ENCODE measurements at places on chromosomes 3 and 15. TPM values are rescaled to one million over a fixed set of nuclear protein-coding genes. Genes with fewer than 3 reads are reported as not detected.
A peak's percentile ranks its signal among the peaks of the same experiment; 100 is the strongest.

- no peak for DNase-seq
Observed at GRCh38 chr15:25247407-25248038, 191.3 kb downstream of the UBE3A start.

GRCh38 chr15:35874260-35874905, 328.4 kb upstream of the DPH6 start:
- no peak for DNase-seq

The IL5RA gene
- not detected for total RNA-seq

- DNase-seq = no peak
Observed at GRCh38 chr3:112085735-112086075, 484 bp upstream of the C3orf52 start.

The GPR149 gene
- total RNA-seq = not detected

The HTR3E gene
- total RNA-seq = not detected

- DNase-seq = no peak
Observed at GRCh38 chr3:138118612-138119422, 3.4 kb upstream of the DZIP1L start.

The BDH1 gene
- total RNA-seq = 13.6 TPM

- no peak for DNase-seq
Observed at GRCh38 chr15:73319460-73320245, 49.1 kb downstream of the HCN4 start.

DNA sequence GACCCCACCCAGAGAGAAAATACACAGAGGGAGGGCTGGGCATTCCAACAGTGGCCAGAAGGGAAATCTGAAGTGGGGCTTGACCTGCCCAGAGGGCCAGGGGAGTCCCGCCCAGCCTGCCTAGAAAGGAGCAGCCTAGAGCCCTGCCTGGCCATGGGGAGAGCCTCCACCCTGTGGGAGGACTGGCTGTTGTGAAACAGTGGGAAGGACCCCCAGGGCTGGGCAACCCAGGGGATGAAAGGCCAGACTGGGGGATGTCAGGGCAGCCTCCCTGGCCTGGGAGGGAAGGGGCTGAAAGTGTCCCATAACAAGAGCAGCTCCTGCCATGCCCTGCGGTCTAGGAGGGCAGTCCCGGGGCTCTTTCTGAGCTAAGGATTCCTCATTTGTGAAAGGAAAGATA, 69.0 kb downstream of the SLC12A8 start:
- no peak for DNase-seq

The CLSTN2 gene
- total RNA-seq = not detected

- DNase-seq = no peak
Observed at GRCh38 chr3:63521657-63522056, 130.8 kb upstream of the SNTN start.

DNA sequence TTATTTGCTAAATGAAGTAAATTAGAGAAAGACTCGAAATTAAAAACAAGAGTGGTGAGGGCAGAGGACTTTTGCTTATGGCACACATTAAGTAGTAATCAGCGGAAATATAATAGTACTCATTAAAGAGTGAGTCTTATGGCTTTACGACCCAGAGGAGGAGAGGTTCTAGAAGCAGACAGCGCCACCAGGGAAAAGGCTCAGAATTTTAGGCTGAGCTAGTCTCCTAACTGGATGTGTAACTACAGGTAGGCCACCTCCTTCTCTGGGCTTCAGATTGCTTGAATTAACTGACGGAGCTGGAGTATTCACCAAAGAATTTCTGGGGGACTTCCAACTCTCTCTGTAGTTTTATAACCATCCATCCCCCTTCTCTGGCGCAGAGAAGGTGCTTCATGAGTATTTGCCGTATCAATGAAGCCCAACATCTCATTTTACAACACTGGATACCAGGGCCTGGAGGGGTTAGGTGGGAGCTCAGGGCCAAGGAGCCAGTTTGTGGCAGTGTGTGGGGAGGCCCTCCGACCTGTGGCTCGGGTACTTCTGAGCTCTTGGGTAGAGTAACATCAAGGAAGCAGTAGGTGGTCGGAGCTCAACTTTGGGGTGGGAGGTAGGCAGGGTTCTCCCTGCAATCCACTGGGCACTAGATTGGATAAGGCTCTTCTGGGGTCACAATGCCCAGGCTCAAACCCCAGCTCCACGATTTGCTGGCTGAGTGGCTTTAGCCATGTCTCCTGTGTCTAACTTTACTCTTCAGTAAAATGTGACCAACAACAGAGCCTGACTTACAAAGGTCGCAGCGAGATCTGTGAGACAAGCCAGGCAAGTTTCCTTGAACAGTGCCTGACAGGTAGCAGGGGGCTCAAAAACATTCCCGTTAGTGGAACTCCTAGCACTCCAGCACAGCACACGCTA, 1.1 kb downstream of the CHCHD4 start:
- no peak for DNase-seq

The SPG11 gene
- total RNA-seq = 41.9 TPM

DNA sequence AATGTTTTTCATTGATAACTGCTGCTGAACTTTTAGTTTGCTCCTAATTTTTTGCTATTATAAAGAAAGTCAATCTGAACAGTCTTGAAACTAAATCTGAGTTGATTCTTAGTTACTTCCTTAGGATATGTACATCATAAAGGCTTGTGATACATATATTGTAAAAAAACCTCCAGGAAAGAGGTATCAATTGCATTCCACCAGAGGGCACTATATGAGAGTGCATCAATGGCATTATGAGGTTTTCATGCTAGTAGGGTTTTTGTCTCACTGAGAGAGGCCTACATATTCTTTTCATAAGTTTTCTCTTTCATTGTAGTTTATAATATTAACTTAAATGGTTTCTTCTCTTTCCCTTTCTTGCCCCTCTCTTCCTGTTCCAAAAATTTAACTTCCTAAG, 46.9 kb downstream of the PIK3R4 start:
- peak; percentile 9 for DNase-seq

DNA sequence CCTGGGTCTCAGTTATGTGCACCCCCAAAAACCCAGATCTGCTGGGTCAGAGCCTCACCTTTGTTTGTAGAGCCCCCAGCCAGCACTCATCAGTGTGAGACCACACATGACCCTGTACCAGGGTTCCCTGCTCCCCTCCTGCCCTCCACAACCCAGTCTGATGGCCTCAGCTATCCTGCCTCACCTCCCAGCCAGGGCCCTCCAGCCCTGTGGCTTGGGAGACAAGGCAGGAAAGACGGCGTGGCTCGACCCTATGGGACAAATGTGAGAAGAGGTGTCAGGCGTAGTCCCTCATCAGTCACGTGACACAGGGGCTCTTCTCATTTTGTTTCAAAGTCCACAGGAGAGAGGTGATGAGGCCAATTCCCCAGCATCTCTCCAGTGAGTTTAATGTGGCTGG, 28.3 kb upstream of the PRR23E start:
- no peak for DNase-seq

The PLA2G4D gene
- total RNA-seq = not detected

GRCh38 chr15:29815000-29815710, 7.1 kb downstream of the TJP1 start:
- DNase-seq = no peak

- DNase-seq = no peak
Observed at GRCh38 chr15:75542386-75542797, 36.7 kb downstream of the PTPN9 start.

- DNase-seq = no peak
Observed at GRCh38 chr3:22089284-22089683, 338.3 kb upstream of the ZNF385D start.

DNA sequence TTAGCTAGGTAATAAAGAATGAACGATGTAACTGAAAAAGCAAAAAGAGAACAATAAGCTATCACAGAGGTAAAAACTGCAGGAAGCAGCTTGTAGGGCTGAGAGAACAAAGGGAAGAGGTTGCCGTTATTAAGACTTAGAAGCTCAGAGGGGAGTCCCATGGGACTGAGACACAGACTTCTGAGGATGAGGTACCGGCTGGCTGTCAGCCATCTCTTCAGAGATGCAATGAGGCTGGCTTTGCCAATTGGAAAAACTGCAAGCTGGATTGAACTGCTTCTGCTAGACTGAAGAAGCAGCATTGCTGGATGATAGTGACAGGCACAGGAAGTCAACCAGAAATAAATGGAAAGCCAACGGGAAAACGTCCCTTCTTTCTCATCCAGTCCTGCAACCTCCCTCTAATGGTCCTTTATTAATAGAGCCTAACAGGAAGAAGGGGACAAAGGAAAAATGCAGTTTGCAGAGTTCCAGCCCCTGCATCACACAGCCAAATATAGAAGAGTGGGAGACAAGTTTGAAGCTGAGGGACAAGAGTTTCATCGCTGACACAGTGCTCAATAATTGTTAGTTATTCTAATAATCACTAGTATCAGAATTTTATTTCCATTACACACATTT, 21.1 kb upstream of the KLHL6 start:
- DNase-seq = no peak

DNA sequence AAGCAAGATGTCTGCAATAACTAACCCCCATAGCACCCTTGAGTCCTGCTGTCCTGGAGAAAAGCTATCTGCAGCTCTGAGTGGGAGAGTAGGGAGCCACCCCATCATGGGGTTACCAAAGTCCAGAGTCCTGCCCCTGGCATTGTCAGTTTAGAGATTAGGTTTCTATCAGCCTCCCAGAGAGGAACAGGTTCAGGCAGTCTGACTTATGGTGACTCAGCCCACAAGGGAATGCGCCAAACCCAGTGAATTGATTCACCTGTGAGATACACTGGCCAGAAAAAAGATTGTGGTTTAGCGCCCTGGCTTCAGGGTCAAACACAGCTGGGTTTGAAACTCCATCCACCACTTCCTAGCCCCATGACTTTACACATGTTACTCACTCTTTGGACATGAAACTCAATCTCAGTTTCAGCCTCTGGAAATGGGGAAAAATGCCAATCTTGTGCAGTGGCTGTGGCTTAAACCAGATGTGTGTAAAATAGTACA, 263.6 kb upstream of the HES1 start:
- DNase-seq = no peak

DNA sequence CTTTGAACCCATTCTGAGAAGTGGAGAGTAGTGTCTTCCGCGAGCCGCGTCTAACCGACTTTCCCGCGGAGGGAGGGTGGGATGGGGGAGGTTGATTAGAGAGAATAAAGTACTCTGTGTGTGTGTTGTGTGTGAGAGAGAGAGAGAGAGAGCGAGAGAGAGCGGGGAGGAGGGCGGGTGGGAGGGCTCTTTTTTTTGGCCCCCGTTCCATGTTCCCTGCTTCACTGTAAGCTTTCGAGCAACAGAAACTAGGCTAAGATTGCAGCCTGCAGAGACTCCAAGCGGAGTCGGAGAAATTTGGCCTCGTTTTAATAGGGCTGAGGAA, 1.6 kb upstream of the MEIS2 start:
- no peak for DNase-seq

Measured in CD8-positive, alpha-beta T cell (primary cell).